GF-D8 (cell line): ENCODE measurements at places on chromosomes 6 and 20.

GRCh38 chr6:116012471-116012949, 48.2 kb downstream of the FRK start:
- no peak for DNase-seq

DNA sequence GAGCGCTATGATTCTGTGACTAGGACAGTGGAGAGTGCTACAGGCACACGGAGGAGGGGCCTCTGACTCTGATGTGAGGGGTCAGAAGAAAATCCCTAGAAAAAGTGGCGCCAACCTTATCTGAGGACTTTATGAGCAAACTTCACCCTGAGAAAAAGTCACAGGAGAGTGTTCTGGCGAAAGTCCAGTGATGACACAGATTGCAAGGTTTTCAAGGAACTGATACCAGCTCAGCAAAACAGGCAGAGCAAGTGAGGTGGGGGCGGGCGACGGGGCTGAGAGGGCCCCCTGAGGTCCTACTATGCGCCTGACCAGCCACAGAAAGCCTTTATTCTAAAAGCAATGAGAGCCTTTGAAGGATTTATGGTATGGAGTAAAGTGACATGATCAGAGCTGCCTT, 73.3 kb downstream of the SLC22A23 start:
- no peak for DNase-seq

GRCh38 chr6:138654715-138655634, 118.6 kb upstream of the CCDC28A start:
- no peak for DNase-seq

- DNase-seq: no peak
Observed at GRCh38 chr6:156652231-156652750, 124.9 kb upstream of the ARID1B start.

DNA sequence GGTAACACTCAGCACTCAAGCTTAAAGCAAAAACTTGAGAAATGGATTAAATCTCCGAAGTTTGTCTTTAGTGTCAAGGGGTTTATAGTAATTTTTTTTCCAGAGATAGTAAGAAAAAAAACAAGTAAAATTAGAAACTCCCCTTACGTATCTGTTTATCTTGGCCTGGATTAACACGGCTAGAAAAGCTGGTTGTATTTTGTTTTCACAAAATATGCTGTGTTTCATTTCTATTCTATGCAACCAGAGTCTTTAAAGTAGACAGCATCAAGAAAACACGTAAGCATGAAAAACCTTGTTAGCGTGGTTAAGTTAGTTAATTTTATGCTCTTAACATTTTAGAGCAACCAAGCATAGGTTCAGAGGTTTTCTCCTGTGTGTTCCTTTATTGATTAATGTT, 21.8 kb upstream of the ERVFRD-1 start:
- DNase-seq: no peak

GRCh38 chr6:7106752-7107577, 796 bp upstream of the RREB1 start:
- DNase-seq: peak; percentile 23

- peak; percentile 5 for DNase-seq
Observed at GRCh38 chr6:91852252-91852651, 1265.4 kb upstream of the MAP3K7 start.

DNA sequence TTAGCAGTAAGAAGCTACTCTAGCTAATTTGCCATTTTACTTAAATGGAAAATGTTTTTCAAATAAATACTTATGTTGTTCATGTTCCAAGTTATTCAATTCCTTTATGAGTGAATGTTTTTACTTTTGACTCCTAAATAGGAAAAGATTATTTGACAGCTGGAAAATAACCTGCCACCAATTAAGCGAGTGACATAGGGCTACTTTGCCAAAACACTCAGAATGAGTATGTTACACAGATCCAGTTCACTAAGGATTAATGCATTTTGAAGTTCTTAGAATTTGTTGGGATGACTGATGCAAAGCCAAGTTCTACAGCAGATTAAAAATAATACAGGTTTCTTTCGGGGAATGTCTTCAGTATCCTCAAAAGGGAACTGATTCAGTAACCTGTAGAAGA, 144.4 kb downstream of the ADGRG6 start:
- no peak for DNase-seq

DNA sequence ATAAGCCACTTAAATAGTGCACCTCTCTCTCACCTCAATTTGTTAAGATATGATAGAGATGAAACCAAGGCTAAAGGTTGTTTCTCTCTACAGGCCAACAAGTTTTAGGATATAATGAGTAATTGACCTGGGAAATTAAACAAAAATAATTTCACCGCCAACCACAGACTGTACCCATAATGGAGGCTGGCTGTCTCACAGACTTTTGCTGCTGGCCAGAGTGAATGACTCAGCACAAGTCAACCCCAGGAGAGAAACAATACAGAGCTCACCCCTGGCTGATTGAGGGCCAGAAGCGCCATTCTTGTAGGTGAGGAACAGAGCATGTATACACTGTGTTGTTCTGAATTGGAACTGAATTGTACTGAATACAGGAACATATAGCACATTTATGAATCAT, 99.9 kb downstream of the CAP2 start:
- DNase-seq: no peak

DNA sequence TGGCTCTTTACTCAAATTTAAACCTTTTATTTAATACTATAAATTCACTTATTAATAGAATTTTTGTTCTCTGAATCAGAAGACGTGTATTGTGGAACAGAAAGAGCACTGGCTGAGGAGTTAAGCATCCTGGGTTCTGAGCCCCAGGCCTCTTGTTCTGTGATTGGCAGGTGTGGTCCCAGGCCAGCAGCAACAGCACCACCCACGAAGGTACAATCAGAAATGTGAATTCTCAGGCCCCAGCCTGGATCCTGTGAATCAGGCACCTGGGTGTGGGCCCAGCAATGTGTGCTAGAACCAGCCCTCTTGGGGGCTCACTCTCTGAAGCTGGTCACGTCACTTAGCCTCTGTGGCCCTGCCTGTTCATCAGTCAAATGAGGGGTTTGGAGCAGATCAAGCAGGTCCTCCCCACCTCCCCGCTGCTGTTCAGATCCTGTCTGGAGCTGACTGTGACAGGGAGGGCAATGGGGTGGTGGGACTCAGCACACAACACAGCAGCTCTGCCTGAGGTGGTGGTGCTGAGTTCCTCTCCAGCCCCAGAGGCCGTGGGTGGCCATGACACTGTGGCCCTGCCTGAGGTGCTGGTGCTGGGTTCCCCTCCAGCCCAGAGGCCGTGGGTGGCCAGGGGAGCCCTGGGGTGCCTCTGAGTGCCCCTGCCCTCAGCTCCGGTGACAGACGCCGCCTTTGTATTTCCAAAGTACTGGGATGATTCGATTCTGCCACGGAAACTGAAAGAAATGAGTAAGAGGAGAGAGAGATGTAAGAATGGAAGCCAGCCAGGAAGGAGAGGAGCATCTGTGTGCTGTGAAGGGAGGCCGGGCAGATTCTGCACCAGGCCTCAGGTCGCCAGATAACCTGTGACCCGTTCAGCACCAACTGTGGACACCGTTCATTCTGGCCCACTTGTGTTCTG, 41.6 kb upstream of the FRMD1 start:
- no peak for DNase-seq

DNA sequence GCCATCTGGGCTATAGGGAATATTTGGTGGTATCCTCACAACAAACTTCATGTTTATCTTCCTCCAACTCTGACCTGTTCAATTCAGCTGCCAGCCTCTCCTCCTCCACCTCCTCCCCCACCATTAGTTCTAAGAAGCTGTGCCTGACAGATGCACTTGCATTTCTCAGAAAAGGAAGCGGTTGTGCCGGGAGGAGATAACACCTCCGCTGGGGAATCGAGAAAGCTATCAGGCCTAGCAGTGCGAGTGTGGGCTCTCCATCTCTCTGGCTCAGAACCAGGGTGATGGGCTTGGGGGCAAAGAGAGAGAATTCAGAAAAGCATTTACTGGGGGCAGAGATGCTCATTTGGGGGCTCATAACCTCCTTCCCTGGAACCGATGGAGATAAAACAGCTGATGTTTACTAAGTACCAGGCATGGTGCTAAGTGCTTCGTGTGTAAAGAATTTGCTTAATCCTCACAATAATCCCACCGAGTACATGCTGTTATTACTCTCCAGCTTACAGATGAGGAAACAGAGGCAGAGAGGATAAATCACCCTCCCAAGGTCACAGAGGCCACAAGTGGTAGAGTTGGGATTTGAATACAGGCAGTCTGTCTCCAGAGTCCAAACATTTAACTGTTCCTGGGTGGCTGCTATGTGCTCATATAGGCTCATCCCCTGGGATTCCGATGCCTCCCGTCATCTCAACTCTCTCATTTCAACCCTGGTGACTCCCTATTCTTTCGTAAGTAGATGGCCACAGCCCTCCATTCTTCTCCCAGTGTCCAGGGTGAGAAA, 38.3 kb downstream of the COX4I2 start:
- DNase-seq: peak; percentile 91

DNA sequence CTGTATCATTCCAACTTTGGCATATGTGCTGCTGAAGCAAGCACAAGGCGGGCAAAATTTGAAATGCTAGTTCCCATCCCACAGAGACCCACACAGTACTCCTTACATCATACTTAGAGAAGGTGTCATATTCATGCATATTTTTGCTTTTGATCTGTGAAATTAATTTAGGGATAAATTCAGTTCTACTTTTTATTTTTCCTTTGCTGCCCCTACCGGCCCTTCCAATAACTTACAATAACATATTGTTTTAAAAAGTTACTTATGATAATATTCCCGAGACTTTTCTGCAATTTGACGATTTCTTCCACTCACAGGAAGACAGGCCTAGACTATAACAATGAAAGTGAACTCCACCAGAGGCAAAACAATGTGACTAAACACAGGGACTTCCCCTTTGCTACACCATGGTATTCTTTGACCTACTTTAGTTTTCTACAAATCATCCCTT, 35.0 kb downstream of the SESN1 start:
- peak; percentile 53 for DNase-seq

DNA sequence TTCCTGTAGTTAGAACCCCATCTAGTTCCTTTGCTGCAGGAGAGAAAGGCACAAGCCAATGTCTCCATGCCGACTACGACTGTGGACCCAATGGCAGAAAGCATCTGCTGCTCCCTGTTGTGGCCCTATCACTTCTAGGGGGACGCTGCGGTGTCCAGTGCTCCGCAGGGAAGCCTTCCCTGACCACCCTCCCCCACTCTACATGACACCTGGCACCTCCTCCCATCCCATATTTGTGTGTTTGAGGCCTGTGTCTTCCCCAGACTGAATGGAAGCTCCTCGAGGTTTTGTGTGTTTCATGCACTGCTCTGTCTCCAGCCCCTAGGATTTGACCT, 159.5 kb downstream of the DTNBP1 start:
- no peak for DNase-seq

DNA sequence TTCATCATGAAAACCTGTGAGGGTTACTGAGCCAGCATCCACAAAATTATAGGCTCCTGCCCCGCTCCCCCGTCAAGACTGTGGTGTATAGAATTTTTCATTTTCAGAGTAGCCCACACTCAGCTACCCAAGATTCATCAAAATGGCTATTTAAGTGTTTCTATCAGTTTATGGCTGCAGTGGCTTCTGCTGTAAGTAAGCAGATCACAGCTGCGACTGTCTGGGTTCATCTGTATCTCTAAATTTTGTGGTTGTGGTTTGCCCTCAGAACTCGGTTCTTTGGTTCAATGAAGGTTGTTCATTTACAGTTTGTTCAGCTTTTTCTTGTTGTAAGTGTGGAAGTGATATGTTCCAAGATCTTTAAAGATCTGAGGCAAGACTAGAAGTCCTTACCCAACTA, 284.2 kb downstream of the DOK5 start:
- DNase-seq: no peak

DNA sequence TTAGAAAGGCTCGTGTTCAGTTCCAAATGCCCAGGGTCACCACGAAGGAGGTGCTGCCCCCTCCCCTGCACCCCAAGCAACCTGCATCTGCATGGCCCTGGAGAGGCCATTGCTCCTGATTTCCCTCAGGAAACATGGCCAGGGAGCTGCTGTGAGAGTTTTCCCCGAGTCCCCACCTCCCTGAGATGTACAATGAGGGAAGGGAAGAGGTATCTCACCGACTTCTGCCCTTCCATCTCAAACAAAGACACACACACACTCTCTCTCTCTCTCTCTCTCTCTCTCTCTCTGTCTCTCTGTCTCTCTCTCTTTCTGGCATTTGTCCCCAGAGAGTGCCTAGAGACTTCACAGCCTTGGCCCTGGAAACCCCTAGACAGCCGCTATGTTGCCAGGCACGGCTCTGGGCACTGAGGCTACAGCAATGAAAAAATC, 120.4 kb downstream of the MRPL14 start:
- DNase-seq: no peak

- DNase-seq: no peak
Observed at GRCh38 chr6:111199935-111200334, 112.6 kb downstream of the SLC16A10 start.

- DNase-seq: no peak
Observed at GRCh38 chr6:167398214-167399050, 73.5 kb downstream of the TTLL2 start.

DNA sequence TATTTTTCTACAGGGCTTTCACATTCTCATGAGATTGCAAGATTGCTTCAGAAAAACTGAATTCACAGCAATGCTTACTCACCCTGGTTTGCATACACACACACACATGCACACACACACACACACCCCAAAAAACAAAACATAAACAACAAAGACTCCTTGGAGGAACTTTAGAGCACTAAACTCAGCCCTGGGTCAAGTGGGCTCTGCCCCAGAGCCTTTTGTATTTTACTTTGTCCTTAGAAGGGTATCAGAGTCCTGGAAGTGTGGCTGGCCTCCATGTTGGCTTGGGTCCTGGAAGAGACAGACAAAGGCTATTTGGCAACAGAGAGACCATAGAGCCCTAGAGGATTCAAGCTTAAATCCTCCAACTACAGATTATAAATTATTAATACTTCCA, 8.0 kb upstream of the CST9 start:
- DNase-seq: no peak

GRCh38 chr6:91273729-91274128, 686.9 kb upstream of the MAP3K7 start:
- no peak for DNase-seq

GRCh38 chr6:22966691-22967422, 397.5 kb downstream of the HDGFL1 start:
- no peak for DNase-seq

DNA sequence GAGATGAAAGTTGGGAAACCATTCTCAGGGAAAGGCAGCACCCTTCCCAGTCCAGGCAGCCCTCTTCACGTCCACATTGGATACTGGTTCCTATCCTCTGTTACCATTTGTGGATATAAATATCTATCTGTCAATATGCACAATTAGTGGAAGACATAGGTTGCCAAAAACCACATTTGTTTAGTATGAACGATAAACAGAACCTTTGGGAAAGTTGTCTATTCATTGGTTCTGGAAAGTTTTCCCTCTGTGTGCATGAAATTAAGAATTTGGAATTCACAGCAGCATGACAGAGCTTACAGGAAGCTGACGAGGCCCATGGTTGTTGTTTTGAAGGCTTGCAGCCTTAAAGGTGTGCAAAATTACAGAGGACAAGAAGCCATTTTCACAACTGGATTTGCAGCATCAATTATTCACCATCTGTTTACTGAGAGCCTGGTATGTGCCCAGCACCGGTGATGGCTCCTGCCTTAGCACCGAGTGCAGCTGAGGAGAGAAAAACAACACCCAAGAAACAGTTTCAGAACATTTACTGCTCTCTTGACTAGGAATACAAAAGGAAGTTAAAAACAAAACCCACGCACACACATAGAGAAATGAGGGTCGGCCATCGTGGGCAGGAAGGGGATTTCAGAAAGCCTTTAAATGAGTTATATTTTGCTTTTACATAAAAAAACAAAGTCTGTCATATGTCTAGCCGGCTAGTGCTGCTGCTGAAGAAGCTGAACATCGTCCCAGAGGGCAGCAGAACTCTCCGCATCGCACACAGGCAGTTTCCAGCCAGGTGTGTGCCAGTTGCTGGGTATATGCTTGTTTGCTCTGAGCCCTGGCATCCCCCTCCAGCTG, 319.6 kb downstream of the FARS2 start:
- DNase-seq: no peak
